ENCODE measurements at places on chromosomes 12 and 14.

DNA sequence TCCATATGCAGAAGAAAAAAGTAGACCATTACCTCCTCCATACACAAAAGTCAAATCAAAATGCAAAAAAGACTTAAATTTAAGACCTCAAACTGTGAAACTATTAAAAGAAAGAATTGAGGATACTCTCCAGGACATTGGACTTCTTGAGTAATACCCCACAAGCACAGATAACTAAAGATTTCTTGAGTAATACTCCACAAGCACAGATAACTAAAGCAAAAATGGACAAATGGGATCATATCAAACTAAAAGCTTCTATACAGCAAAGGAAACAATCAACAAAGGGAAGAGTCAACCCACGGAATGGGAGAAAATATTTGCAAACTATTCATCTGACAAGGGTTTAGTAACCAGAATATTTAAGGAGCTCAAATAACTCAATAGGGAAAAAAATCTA lies 427.9 kb downstream of the CCDC91 start:
- DNase-seq, result no peak

DNA sequence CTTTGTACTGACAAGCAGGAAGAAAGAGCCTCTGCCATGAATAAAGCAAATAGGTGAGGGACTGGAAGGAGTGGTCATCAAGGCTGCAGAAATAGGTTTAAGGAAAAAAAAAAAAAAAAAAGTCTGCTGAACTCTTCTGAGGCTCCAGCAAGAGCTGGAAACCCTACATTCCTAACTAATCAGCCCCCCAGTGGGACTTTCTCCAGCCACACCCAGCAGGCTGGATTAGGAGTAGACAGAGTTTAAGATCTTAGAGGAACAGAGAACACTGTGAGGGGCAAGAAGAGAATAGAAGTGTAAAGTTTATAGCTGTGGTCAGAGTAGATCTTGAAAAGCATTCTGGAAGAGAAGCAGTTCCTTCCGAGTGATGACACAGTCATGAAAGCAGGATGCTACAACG lies 66.4 kb downstream of the ATXN2 start:
- no peak for DNase-seq

GRCh38 chr12:13836099-13836498 lies 145.3 kb downstream of the GRIN2B start:
- DNase-seq, result no peak

DNA sequence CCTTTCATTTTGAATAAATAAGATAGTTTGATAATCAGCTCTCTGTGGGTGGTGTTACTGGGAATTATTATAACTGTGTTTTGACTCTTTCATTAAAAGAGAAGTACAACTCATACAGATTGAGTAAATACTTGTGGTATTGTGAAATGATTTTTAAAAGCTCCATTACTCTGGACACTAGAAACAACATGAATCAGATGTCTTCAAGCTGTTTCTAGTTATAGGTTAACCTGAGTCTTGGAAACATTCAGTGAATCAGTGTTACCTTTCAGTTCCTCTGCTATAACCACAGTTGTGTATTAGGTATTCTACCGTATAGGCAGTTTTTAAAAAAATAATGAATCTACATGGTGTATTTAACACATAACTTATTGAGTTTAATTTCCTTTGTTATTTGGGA lies 128.4 kb upstream of the SSTR1 start:
- DNase-seq, result no peak

DNA sequence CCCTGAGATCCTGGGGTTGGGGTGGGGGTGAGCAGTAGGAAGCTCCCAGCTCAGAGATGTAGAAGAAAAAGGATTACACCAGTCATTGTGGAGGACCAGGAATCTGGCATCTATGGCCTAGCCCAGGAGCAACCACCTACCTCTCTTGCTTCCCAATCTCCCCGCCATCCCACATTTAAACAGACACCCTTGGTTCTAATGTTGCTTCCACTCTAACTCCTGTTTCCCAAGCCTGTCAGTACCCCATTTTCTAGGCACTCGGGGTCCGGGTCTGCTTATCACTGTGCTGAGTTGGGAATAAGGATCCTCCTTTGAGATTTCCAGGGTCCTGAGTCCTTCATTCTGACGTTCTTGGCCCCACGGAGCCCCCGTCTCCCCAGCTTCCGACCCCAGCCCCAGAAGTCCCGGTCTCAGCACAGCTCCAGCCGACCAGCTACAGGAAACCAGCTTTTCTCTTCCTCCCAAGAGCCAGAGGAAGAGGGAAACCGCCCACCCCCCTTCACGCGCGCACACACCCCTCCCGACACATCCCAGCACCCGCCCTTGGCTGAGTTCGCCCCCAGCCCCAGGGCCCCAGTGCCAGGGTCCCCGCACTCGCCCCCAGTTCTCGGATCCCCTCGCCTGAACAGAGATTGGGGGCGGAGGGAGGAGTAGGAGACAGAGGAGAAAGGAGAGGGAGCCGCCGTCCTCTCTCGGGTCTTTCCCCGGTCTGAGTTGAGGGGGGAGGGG lies 1.2 kb downstream of the ITGA5 start:
- no peak for DNase-seq

GRCh38 chr14:32809255-32809654 lies 129.4 kb upstream of the NPAS3 start:
- no peak for DNase-seq

DNA sequence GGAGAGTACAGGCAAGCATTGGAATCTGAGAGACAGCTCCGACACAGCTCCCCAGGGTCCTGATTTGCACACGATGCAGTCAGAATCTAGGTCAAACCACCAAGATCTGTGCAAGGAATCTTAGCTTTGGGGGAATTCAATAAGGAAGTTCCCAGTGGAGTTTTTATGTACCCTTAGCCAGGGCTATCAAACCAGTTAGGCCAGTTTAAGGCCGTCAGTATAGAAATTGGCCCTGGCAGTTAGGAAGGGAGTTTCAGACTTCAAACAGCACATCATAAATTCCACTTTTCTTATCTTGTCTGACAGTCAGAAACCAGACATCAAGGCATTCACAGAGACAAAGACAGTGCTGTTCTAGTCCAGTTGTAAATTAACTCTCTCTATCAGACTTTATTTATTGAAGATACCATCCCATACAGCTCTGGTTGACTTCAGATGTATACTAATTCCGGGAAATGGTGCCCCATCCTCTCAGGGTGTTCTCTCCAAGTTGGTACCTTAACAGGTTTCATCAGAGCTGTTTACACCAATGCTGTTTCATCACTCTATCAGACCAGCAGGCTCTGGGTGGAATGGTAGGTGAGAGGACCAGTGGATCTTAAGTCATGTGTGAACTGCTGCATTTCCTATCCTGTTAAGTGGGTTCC lies 157.5 kb upstream of the ATF7IP start:
- DNase-seq, result no peak

- no peak for DNase-seq
Measured at GRCh38 chr12:20211981-20212421, 156.3 kb upstream of the PDE3A start.

GRCh38 chr14:86787717-86788116 lies 1205.3 kb downstream of the GALC start:
- DNase-seq, result no peak

DNA sequence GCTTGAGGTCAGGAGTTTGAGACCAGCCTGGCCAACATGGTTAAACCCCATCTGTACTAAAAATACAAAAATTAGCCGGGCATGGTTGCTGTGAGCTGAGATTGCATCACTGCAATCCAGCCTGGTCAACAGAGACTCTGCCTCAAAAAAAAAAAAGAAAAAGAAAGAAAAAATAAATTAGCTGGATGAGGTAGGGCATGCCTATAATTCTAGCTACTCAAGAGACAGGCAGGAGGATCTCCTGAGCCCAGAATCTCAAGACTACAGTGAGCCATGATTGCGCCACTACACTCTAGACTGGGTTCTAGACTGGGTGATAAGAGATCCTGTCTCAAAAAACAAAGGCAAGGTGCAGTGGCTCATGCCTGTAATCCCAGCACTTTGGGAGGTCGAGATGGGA lies 16.9 kb downstream of the PPP4R3A start:
- DNase-seq, result no peak

- DNase-seq, result peak; percentile 77
Measured at GRCh38 chr14:76977793-76978720, 50.5 kb downstream of the IRF2BPL start.

DNA sequence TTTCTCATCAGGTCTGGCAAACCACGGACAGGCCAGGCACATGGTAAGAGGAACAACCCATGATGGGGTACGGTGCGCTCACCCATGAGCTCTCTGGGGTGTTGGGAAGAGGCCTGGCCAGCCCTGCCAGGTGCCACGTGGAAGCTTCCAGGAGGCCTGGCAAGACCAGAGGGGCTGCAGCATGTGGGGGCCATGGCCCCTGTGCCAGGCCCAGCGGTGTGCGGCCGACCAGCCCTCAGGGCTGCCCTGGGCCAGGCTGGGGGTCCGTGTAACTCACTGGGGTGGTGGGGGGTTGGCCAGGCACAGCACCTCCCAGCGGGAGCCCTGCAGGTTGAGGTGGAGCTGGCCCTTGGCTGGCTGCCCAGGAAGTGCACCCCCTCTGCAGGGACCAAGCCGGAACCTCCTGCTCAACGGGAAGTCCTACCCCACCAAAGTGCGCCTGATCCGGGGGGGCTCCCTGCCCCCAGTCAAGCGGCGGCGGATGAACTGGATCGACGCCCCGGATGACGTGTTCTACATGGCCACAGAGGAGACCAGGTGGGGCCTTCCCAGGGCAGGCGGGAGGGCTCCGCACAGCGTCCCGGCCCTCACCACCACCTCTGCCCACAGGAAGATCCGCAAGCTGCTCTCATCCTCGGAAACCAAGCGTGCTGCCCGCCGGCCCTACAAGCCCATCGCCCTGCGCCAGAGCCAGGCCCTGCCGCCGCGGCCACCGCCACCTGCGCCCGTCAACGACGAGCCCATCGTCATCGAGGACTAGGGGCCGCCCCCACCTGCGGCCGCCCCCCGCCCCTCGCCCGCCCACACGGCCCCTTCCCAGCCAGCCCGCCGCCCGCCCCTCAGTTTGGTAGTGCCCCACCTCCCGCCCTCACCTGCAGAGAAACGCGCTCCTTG lies 4.9 kb upstream of the CRIP2 start:
- DNase-seq, result no peak

DNA sequence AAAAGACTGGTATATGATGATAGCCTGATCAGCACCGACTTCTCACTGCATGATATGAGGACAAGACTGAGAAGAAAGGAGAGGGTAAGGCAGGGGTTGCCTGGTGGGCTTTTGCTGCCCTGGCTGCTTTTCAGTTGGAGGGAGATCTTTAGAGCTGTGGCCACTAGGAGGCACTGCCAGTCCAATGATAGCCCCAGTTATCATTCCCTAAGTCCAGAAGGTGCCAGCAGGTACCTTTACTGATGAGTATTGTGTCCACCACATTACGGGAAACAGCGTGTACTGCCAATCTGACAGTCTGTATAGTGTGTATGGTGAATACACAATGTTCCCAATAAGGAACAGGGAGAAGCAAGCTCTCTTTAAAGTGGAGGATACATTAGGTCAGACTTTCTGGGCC lies 55.8 kb upstream of the CCDC175 start:
- DNase-seq, result no peak

GRCh38 chr12:55372521-55372920 lies 9.7 kb downstream of the OR6C75 start:
- DNase-seq, result no peak

- DNase-seq, result no peak
Measured at GRCh38 chr12:93115646-93116045, 186.6 kb upstream of the EEA1 start.

DNA sequence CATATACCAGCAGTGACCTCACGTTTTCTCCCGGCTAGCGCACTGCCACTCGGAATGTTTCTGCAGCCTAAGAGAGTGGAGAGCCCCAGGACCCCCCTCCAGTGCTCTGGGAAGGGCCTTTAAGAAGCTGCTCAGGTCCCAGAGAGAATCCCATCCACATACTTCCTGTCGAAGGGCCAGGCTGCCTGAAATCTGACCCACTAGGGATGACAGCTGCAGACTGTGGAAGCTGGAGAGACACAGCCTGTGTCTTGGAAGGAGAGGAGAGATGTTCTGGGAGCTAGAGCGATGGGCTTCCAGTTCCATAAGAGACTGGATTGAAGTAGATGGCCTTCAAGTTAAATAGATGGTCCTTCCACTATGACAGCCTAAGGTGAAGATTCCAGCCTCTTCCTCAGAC lies 54.4 kb downstream of the IQSEC3 start:
- DNase-seq, result no peak

GRCh38 chr12:39125566-39125965 lies 220.2 kb upstream of the CPNE8 start:
- no peak for DNase-seq

GRCh38 chr12:67754933-67755697 lies 106.6 kb downstream of the DYRK2 start:
- no peak for DNase-seq

GRCh38 chr12:92482599-92482998 lies 220.2 kb upstream of the PLEKHG7 start:
- no peak for DNase-seq

DNA sequence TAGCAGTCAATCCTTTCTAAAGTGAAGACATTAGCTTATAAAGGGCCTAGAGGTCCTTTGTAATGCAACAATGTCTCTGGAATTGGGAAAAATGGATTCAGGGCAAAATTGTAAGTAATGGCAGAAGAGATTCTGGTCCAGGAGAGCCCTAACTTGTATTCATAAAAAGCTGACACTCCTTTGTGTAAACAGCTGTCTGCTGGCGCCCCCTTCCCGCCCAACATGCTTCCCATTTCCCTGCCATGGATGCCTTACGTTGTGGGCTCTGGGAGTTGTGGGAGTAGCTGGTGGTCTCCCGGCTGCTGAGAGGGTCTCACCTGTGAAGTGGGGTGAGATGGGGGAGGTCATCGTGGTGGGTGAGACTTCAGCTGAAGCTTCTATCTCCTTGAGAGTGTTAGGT lies 2.3 kb downstream of the ACRBP start:
- no peak for DNase-seq

DNA sequence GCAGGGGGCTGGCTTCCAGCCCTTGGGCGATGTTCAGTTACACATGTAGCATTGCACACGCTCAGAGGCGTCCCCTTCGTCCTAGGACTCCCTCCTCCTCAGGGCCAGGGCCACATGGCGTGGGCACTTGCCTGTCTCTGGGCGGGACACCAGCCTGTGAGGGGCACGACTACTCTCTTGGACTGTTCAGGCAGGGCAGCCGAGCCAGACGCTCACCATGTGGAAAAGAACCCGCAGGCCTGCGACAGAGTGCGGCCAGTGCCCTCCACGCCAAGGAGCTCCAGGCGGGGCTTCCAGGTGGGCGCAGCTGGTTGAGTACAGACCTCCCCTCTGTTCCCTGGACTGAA lies 20.9 kb downstream of the MTA1 start:
- DNase-seq, result no peak

GRCh38 chr12:21848192-21848591 lies 73.7 kb upstream of the KCNJ8 start:
- no peak for DNase-seq

DNA sequence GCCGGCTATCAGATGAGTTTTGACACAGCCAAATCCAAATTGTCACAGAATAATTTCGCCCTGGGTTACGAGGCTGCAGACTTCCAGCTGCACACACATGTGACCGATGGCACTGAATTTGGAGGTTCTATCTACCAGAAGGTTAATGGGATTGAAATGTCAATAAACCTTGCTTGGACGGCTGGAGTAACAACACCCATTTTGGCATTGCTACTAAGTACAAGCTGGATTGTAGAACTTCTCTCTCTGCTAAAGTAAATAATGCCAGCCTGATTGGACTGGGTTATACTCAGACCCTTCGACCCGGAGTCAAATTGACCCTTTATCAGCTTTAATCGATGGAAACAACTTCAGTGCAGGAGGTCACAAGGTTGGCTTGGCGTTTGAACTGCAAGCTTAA lies 100.2 kb upstream of the EVL start:
- DNase-seq, result no peak

- DNase-seq, result peak; percentile 13
Measured at GRCh38 chr12:116759783-116760621, 21.9 kb downstream of the RNFT2 start.
